ENCODE measurements at places on chromosomes 7 and 10.
A peak's percentile ranks its signal among the peaks of the same experiment; 100 is the strongest.

GRCh38 chr10:30422151-30422695 is 11.8 kb upstream of the MAP3K8 start:
- DNase-seq, result no peak

DNA sequence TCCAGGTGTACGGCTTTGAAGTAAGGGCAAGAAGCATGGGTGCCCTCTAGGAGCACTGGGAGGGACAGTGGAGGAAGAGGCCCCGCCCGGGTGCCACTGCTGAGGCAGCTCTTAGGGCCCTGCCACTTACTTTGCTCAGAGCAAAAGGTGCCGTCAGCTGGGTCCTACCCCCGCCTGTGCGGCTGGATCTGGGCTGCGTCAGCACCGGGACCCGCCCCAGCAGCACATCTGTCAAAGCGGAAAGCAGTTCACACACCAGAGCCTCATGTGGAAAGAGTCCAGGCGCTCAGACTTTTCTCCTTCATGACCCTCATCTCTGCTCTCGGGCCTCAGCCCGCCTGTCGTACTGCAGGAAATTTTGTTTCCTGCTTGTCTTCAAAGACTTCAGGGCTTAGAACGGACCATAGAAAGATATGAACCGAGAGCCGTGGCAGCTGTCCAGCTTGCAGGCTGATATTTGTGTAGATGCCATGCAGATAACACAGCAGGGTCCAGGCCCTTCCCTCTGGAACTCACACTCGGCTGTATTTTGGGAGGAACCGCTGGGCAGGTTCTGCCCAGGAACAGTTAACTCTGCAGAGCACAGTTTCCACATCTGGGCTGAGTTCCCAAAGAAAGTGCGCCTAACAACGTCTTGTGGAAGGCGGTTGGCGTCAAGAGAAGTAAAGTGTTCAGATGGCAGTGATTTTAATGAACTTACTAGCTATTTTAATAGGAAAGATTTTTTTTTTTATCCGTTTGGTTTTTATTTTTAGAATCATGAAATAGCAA is 44.3 kb upstream of the PRKAR1B start:
- peak; percentile 20 for DNase-seq

- DNase-seq, result no peak
These were observed 113.0 kb downstream of the PDE1C start for GRCh38 chr7:31957090-31957720.

GRCh38 chr10:3873728-3874461 is 88.9 kb upstream of the KLF6 start:
- peak; percentile 83 for DNase-seq

GRCh38 chr7:81616951-81617350 is 152.9 kb downstream of the HGF start:
- no peak for DNase-seq

DNA sequence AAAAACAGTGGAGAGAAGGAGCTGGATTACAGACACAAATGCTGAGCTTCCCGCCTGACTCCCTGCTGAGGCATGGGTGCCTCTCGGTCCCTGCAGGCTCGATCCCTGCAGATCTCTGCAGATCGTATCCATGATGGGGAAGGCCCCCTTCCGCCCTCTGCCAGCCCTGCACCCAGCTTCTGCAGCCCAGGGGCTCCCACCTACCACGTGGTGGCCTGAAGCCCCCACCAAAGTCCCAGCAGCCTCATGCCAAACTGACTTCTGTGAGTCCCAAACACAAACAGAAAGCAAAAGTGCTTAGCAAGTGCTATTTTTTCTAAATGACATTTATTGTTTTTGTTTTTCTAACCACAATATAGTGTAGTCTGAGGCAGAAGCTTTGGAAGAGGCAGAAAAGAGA is 127.1 kb upstream of the CHST15 start:
- DNase-seq, result no peak

DNA sequence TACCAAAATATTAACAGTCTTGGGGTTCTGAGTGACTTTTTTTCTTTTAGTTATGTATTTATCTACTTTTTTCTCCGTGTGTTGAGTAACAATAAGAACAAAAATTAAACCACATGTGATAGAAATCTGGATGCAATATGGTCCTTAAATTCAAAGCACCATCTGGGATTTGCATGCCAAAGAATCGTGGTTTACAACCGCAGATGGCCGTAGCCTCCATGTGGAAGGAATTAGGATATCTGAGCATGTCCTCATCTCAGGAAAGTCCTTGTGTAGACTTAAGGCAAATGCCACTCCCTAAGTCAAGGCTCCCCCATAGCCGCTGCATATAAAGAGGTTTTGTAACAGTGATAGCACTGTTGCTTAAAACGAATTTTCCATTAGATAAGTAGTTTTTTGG is 304.0 kb downstream of the ZEB1 start:
- DNase-seq, result no peak

DNA sequence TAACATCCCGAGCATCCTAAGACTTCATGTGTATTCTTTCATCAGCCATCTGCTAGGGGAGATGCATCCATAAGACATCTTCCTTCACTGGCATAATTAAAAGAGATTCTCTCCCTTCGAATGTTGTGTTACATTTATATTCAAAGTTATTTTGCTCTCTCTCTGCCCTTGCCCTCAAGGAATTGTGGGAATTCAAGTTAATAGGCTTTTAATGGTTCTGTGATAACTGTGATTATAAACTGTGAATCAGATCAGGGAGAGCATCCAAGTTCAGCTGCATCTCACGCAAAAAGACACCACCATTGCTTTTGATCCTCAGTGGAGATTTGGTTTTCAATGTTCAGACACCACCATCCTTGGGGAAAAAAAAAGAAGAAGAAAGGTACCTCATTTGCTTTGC is 9.2 kb upstream of the TEX36 start:
- DNase-seq, result no peak

DNA sequence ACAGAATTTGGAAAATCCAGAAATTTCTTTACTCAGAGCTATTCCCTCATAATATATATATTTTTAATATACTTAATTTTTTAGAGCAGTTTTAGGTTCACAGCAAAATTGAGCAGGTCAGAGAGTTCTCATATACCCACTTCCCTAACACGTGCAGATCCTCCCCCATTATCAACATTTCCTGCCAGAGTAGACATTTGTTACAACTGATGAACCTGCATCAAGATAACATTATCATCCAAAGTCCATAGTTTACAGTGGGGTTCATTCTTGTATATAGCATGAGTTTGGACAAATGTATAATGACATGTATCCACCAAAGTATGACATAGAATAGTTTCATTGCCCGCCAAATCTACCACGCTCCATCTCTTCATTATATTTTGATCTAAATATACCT is 170.0 kb downstream of the PTEN start:
- DNase-seq, result peak; percentile 57

DNA sequence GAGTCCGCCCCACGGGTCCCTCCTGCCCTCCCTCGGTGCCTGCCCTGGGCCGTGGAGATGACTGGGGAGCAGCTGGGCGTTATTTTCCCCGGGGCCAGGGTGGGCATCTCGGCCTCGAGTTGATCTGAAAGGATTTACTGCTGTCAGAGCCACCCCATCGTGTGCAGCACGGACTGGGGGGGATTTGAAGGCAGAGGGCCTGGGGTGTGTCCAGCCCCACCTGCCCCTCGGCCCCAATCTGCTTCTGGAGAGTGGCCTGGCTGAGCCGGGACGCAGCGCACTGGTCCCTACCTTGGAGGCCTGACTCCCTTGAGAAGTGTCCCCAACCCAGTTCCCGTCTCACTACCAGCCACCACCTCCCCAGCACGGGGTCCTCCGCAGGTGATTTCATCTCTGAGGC is 24.2 kb upstream of the PFKFB3 start:
- no peak for DNase-seq

DNA sequence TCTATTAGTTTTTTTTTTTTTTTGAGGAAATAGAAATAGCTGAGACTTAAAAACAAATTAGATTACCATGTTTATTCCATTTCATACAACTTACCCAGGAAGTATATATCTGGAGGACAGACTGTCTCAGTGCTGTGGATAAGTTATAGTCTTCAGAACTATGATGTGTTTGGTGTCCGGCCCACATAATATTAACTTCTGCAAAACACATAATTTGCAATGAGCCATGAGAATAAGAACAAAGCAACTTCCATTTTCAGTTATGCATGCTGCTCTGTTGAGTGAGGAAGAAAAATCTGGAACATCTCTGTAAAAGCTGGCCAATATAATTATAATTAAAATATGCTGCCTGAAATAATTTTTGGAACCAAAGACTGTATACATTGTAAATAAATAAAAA is 130.9 kb downstream of the AGMO start:
- no peak for DNase-seq

DNA sequence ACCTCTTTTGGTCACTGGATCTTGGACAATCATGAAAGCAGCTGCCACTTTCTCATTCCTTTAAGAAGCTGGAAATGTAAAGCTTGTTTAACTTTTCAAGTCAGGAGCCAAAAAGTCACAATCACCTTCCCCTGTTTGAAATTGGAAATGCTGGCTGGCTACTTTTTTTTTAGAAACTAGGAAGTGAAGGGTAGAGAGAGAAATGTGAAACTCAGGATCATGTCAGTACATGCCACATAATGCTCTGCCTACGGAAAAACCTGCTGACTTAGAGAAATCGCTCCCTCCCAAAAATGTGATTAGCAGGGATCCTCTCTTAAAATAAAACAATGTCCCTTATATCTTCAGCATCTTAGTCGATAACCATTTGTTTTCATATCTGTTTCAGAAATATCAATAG is 188.4 kb upstream of the C7orf33 start:
- DNase-seq, result no peak

GRCh38 chr10:4470231-4470835 is 355.7 kb upstream of the AKR1E2 start:
- DNase-seq, result no peak

DNA sequence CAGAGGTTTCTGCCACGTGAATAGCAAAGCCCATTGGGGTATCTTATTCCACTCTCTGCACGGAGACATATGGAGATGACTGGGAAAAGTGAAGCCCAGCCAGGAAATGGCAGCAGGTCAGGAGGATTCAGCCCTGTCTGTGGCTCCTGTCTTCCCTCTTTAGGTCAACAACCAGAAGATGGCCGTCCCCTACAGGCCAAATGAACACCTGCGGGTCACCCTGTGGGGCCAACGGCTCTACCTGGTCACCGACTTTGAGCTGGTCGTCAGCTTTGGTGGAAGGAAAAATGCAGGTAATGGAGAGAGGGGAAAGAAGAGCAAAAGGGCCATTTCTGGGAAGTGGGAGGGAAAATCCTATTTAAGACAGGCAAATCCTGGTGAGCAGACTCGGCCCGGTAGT is 38.3 kb downstream of the EPHB4 start:
- no peak for DNase-seq

DNA sequence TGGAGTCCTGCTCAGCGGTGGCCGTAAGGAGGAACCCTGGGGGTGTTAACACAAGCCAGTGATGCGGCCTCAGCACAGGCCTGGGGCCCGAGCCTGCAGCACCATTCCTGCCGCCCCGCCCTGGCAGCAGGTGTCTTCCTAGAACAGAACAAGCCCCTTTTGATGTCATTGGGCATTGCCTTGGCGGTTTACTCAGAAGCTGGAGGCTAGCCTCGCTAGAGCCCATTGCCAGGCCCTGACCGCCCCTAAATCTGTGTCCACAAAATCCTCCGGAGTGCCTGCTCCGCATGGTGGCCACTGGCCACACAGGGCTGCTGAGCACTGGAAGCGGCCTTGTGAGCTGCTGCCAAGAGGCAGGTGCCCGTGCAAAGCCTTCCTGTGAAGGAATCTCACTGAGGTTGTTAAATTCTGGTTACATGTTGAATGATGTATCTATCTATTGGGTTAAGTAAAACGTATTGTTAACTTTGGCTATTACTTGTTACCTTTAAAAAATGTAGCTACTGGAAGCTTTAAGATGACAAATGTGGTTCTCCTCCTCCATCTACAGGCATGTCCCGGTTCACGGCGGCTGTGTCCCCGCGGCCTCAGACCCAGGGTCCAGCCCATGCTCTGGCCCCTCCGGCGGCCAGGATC is 1.2 kb upstream of the INPP5A start:
- peak; percentile 58 for DNase-seq

DNA sequence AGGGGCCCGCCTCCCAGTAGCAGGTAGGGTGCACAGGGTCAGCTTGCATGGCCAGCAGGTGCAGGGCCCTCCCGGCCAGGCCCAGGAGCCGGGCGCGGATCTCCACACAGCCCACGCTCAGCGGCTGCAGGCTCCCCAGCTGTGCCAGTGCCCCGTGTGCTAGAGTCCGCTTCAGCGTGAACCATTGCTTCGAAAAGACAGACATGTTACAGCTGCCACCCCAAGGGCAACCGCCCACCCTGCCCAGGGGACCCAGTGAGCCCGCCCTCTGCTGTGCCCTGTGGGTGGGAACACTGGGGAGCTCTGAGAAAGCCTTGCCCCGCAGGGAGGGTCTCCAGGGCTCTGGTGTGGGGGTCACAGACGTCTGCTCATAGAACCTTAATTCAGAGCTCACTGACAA is 64.3 kb upstream of the NKX6-2 start:
- DNase-seq, result no peak

DNA sequence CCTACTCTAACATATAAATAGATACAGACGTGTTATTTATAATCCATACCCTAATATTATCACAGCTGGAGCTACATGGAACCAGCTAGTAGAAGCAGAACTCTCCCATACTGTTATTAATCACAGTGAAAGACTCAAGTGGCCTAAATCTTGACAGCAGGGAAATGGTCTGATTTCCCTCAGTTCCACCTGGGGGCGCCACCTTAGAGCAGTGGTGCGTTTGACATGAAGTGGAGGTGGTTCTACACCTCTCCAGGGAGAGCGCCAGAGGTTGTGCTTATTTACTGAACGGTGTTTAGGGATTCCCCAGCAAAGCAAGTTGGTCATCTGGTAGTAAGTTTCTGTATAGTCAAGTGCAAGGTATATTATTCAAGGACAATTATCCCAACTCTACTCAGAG is 17.6 kb downstream of the DNTT start:
- DNase-seq, result no peak

DNA sequence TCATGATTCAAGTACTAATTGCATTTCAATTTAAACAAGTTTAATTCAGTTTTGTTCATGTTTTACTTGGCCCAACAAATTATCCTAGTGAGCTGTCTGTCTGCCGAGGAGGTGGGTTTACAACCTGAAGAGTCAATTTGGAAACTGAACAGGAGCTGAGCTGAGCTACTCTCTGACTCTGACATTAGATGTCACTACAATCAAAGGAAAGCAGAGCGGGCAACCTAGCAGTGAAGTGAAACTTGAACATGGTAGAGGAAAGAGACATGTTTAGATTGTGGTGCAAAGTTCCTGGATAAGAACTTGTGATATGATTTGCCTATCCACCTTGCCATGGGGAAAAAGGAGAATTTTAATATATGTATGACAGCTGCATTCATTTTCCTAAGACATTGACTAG is 9.6 kb upstream of the AGR3 start:
- peak; percentile 89 for DNase-seq

GRCh38 chr7:1943933-1944618 is 274.0 kb downstream of the ELFN1 start:
- no peak for DNase-seq

GRCh38 chr10:71135236-71135635 is 77.1 kb upstream of the UNC5B start:
- no peak for DNase-seq

GRCh38 chr7:31550432-31550831 is 36.5 kb downstream of the ITPRID1 start:
- peak; percentile 21 for DNase-seq

DNA sequence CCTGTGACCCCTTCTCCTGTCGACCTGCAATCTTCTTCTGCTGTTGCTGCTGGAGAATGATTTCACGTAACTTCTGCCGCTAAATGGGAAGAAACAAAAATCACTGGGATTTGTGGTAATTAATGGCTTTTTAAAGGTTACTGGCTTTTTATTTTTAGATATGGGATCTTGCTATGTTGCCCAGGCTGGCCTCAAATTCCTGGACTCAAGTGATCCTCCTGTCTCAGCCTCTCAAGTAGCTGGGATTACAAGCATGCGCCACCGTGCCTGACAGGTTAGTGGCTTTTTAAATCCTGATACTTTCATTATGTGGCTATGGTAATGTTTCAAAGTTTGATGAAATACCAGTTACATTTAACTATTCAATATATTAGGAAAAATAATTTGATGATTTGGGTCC is 154.6 kb downstream of the GALNT11 start:
- DNase-seq, result no peak

All from small intestine (tissue), 16 donors.